ENCODE measurements at places on chromosomes 11 and 22.

DNA sequence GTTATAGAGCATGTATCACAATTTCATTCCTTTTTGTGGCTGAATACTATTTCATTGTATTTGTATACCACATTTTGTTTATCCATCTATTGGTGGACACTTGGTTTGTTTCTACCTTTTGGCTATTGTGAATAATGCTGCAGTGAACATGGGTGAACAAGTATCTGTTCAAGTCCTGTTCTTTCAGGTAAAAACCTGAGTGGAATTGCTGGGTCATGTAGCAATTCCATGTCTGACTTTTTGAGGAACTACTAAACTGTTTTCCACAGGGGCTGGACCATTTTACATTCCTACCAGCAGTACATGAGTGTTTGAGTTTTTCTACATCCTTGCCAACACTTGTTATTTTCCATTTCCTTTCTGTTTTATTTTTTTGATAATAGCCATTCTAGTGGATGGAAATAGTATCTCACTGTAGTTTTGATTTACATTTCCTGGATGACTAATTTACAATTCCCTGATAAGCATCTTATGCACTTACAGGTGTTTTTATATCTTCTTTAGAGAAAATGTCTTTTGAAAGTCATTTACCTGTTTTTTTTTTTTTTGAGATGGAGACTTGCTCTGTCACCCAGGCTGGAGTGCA is 12.2 kb downstream of the CABIN1 start:
- DNase-seq: no peak

GRCh38 chr11:44275961-44276550 is 33.9 kb downstream of the ALX4 start:
- DNase-seq: no peak

- DNase-seq: no peak
Measured at GRCh38 chr11:209275-210121, 2.0 kb downstream of the RIC8A start.

GRCh38 chr11:107928767-107929507 is 689 bp downstream of the RAB39A start:
- peak; percentile 7 for DNase-seq

GRCh38 chr11:14956111-14956510 is 16.0 kb downstream of the CALCA start:
- DNase-seq: no peak

GRCh38 chr22:32473388-32473952 is 1.1 kb upstream of the FBXO7 start:
- DNase-seq: peak; percentile 80

GRCh38 chr11:75320046-75320618 is 31.3 kb downstream of the ARRB1 start:
- DNase-seq: no peak

- no peak for DNase-seq
Measured at GRCh38 chr11:125950696-125951651, 5.1 kb downstream of the VSIG10L2 start.

- no peak for DNase-seq
Measured at GRCh38 chr11:46457021-46457420, 65.4 kb upstream of the CHRM4 start.

- DNase-seq: no peak
Measured at GRCh38 chr11:129815596-129816461, at the start of gene TMEM45B. Gene TMEM45B, plus strand, starts transcription at chr11:129815848. Its CDS starts 36,635 bp downstream, at chr11:129852483.

GRCh38 chr11:4539603-4540219 is 5.3 kb upstream of the OR52M1 start:
- peak; percentile 21 for DNase-seq

DNA sequence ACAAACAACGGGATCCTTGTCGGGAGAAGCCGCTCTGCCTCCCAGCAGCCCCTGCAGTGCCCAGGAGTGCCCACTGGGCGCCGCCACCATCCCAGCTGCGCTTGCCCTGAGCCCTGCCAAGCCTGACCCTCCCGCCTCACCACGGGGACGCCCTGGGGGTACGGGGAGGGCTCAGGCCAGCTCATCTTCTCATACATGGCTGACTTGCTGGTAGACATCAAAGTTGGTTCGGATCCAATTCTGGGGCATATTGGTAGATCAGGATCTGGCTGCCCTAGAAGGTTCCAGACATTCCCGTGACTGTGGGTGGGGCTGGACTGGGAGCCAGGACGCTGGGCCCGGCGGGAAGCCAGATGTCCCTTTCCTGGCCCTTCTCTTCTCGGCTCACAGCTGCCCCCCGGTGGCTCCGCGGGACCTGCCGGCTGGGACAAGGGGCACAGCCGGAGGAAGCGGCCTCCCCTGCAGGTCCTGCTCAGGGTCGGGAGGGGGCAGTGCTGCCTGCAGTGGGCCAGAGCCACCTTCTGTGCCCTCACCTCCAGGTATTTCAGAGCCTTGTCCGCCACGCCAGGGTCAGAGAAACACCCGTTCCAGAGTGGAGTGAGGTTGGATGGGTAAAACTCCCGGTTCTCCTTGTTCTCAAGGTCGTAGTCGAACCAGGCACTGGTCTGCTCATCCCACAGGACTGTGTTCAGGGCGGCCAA is 10.6 kb upstream of the TREH start:
- peak; percentile 94 for DNase-seq

DNA sequence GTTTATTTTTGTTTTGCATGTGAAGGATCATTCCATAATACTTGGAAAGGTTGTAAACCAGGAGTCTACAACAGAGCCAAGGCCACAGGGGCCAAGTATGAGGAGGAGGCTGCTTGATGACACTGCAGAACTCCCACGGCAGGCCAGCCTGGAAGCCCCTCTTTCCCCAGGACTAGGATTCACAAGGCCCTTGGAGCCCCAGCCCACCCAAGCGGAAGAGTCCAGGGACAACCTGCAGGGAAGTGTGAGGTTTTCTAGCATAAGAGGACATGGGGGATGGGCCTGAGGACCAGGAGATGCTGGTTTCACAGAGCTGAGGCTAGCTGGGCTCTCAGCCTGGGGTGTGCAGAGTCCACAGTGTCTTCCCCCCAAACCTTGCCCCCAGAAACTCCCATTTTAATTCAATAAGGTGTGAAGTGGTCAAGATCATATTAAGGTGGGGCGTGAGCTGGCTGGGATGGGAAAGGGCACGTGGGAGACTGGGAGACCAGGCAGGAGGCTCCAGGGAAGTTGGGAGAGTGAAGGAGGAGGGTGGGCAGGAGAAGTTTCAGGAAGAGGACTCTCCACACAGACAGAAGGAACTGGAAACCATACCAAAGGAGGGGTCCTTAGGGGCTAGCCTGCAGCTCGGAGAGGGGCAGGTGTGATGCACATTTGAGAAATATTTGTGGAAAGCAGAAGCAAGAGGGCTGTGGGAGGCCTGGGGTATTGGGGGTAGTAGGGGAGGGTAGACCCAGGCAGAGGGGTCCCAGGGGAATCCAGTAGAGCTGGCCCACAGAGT is 12.4 kb downstream of the GNAZ start:
- DNase-seq: no peak

- DNase-seq: peak; percentile 33
Measured at GRCh38 chr11:47257517-47258316, at the start of gene NR1H3. Gene NR1H3, plus strand, starts transcription at chr11:47257996. Its CDS starts 1,221 bp downstream, at chr11:47259217.

DNA sequence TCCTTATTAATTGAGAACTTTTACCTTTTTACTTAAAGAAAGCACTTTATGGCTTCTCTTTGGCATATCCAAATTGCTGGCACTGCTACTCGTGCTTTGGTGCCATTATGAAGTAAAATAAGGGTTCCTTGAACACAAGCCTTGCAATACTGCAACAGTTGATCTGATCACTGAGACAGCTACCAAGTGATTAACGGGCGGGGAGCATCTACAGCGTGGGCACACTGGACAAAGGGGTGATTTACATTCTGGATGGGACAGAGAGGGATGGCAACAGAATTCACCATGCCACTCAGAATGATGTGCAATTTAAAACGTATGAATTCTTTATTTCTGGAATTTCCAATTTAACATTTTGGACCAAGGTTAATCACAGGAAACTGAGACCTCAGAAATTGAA is 7.7 kb downstream of the CHRDL2 start:
- peak; percentile 59 for DNase-seq

- no peak for DNase-seq
Measured at GRCh38 chr11:80831374-80831773, 1390.5 kb upstream of the TENM4 start.

DNA sequence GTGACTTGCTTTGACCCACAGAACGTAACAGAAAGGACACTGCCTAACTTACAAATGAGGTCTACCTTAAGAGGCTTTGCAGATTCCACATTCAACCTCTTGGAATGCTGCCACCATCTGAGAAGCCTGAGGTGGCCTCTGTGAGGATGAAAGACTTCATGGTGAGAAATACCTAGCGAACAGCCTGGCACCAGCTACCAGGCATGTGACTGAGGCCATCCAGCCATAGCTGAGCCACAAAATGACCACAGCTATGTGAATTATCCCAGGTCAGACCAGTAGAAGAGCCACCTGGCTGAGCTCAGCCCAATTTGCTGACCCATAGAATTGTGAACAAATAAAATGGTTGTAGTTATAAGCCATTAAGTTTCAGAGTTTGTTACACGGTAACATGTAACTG is 37.5 kb downstream of the PPARA start:
- DNase-seq: no peak

DNA sequence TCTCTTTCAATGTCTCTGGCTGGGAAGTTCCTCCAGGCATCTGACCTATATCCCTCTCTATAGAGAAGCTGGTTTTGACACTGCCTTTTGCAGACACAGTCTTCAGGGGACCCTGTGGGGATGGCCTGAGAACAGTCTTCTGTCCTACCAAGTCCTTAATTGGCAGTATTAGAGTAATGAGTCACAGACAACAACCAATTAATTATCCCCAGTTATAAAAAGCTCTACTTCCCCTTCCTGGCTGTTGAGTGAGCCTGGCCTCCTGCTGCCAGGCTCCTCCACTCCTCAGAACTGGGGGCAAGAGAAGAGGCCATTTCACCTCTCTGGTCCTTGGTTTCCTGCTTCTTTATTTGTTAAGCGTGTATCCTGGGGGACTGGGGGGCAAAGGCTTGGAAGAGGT is 41.2 kb upstream of the KLHL35 start:
- no peak for DNase-seq

DNA sequence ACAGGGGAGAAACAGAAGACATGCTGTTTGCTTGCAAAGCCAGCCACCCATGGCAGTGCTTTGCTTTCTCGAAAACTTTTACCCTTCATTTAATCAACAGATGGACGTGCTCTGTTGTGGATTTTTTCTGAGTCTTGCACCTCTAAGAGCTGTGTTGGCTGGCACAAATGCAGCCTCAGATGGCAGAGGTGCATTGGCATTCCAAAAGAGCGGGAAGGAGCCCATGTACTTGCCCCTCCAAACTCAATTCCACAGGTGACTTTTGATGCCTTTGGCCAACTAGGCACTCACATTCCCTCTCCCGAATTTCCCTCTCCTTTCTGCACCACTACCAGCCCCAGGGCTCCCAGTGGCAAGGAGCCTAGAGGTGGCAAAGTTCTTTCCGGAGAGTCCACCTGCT is 1.2 kb downstream of the KIRREL3 start:
- no peak for DNase-seq

DNA sequence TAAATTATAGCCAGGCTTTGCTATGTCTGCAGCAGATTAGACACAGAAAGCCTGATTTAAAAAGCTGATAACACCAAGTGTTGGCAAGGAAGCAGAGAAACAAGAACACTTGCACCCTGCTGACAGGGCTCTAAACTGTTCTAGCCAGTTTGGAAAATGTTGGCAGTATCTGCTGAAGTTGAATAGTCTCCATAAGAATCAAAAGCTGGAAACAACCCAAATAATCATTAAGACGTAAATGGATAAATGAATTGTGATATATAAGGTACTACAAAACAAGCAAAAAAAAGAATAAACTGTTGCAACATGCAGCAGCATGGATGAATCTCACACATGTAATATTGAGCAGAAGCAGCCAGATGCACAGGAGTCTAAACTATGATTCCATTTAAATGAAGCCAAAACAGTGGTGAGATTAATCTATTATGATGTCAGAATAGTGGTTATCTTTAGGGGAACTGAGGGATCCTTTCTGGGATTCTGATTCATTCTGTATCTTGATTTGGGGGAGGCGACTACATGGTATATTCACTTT is 40.4 kb upstream of the ADORA2A start:
- DNase-seq: no peak

DNA sequence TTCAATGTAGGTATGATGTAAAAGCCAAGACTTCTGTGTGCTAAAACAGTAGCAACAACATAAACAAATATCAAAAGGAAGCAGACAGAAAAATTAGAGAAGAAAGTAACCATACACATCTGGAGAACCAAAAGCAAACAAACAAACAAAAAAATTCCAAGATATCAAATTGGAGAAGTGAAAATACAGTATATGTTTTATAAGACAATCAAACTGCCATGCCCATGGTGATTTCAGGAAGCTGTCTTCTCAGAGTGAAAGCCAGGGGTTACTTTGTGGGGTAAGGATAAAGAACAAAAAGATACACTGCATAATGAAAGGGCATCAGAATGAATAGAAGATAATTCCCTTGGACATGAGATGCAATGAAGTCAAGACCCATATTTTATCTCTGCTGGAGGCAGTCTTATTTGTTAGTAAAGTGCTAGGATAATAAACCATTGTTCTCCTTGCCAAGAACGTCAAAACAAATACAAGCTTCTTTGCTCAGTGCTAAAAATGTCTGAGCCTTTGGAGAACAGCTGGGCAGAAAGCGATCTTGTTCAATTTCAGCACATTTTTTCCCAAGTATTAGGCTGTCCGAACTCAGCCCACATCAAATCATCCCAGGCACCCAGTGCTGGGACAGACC is 38.1 kb upstream of the LDLRAD3 start:
- peak; percentile 94 for DNase-seq

DNA sequence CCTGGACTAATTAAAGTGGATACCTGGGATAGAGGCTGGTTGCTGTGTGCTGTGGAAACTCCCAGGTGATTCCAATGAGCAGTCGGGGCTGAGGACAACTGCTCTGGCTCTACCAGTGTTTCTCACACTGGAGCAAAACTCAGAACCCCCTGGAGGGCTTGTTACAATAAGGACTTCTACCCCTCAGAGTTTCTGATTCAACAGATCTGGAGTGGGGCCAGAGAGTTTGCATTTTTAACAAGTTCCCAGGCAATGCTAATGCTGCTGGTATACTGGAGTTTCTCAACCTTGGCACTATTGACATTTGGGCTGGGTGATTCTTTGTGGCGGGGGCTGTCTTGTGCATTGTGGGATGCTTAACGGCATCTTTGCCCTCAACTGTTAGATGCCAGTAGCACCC is 353.7 kb downstream of the MIAT start:
- DNase-seq: no peak

DNA sequence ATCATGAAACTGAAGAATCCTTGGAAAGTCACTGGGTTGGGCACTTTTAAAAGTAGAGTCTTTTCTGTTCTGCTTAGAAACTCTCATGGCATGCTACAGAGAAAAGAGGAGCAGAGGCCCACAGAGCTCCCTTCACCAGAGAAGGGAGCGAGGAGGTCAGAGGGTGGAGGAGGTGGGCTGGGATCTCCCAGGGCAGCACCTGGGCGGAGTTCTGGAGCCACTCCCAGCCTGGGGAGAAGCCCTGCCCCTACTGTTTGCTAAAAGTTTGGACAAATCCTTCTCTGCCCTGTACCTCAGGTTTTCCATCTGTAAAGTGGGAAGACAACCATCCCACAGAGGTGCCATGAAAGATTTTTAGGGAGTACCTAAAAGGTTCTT is 299.1 kb downstream of the KIRREL3 start:
- no peak for DNase-seq

GRCh38 chr22:41382610-41383009 is 868 bp downstream of the TEF start:
- no peak for DNase-seq

- no peak for DNase-seq
Measured at GRCh38 chr11:74696939-74697675, 34.1 kb downstream of the CHRDL2 start.

Data from globus pallidus (tissue), 1 donor.